D721Med (cell line): ENCODE measurements at places on chromosomes 7 and 10.
A peak's percentile ranks its signal among the peaks of the same experiment; 100 is the strongest.

GRCh38 chr7:123771256-123771655, 22.5 kb upstream of the WASL start:
- no peak for DNase-seq

GRCh38 chr10:109343293-109343692, 580.0 kb downstream of the XPNPEP1 start:
- no peak for DNase-seq

DNA sequence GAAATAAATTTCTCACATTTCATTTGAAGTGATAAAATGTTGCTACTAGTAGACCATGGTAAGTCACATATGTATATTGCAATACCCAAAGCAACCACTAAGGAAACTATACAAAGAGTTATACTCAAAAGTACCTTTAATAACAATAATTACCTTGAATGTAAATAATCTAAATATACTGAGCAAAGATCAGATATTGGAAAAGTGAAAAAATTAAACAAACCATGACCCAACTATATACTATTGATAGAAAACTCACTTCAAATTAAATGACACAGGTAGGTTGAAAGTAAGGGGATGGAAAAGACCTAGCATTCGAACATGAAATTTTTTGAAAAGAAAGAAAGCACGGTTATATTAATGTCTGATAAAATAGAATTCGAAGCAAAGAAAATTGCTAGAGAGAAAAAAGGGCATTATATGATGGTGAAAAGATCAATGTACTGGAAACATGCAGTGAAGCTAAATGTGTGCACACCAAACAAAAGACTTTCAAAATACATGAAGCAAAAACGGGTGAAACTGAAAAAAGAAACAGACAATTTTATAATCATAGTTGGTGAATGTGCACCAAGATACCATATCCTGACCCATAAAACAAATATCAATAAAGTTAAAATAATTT, 29.1 kb downstream of the TFPI2 start:
- DNase-seq = no peak

DNA sequence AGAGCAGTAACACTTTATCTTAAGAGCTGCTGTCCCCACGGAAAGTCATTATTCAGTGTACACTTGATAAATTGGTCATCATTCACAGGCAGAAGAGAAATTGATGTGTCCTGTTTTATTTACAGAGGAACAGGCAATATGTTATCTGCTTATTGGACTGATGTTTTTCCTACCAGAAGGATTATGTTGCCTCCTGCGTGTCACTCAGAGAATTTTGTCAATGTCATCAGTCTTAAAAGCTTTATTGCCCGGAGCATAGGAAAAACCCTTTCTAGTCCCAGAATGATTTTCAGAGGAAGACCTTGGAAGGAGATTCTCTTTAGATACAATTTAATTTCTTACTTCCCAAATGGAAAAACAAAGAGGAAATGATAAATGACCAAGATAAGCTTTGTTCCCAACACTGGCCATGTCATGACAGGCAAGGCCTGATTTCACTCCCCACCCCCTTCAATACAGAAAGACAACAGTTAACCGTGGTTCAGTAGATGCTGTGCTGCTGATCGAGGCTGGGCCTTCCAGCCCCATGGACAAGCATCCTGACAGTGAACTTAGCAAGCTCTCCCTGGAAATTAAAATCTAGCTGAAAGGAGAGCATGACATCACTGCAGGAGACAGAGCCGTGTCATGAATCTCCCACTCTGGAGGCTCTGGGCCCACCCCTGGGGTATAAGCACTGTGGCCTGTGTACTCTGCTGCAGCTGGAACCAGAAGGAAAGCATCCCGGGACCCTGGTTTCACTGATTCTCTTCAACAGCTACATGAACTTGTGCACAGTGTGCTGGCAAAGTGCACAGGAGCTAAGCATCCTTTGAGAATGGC, 118.8 kb upstream of the LYZL2 start:
- no peak for DNase-seq

DNA sequence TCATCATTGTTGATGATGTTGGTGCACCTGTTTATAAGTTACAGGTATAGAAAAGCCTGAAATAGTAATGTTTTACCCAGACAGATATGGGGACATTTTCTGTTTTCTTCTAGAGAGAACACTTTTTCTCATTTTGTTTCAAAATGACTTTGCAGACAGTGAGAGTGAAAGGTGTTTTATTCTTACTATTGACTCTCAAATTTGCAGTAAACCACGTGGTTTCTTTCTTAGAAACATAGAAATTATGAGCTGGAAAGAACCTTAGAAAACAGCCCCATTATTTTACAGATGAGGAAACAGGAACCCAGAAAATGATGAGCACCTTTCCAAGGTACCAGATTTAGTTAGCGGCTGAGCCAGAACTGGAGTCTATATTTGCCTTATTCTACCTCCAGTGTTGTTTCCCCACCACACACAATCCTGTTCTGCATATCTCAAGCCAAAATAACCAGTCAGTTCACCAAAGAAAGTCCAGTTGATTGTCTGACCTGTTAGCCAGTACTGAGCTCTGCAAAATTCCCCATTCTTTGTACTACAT, 138.9 kb upstream of the AHR start:
- DNase-seq = no peak

DNA sequence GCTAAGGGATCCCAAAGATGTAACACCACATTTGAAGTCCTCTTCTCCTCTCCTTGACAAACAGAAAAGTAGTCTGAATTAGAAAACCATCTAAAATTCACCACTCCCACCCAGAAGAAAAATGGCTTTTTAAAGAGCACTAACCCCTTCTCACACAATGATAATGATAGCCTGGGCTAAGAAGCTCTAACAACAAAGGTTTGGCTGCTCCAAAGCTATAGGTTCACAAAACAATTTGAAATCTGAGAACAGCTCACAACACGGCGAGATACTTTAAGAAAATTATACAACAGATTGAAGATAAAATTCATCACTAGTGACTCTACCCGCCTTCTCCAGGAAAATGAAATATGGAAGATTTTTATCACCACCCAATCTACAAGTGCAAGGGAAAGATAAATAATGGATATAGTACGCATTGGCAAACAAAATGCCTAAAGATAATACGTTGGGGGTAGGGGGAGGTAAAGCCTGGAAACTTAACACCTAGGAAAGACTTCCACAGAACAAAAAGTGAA, 7.4 kb downstream of the ITGB1 start:
- no peak for DNase-seq

- DNase-seq = no peak
Measured at GRCh38 chr7:24858108-24858977, 101.1 kb upstream of the GSDME start.

GRCh38 chr7:151008511-151009323, 15.6 kb downstream of the ATG9B start:
- DNase-seq = no peak

- DNase-seq = no peak
Measured at GRCh38 chr10:64537928-64538327, 1016.7 kb downstream of the REEP3 start.

- DNase-seq = no peak
Measured at GRCh38 chr10:49309691-49310411, 10.9 kb downstream of the C10orf71 start.

DNA sequence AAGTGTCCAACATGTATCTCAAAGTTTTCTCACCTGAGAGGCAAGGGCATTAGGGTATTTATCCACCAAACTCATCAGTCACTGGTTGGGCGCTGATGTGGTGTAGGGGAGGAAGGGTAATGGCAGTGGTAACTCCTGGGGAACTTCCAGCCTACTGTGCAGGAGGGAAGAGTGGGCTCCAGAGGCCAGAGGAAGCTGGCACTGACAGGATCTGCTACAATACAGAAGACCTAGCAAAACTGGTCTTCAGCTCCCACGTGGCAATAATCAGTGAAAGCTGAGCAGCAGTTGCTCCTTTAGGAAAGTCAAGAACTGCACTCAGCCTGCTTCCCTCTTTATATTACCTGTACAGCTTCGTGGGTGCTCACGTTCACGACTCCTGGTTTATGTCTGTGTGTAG, 17.2 kb upstream of the CAMK2G start:
- no peak for DNase-seq

GRCh38 chr10:117047947-117048346, 43.0 kb upstream of the SHTN1 start:
- DNase-seq = no peak

DNA sequence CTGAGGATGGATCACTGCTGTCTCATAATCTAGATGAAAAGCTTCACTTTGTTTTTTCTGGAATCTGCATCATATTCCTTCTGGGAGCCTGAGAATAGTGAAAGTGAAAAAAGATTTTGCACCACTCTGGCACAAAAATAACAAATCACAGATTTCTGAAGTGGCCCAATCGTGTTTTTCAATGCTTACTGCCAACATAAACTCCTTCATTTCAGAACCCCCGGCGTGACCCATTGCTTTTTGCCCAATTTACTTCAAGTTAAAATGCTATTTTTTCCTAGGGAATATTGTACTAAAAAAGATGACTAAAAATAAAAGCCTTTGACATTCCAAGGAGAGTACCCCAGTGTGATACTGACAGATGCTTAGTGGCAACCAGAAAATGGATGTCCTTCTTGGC, 53.7 kb upstream of the ANK3 start:
- DNase-seq = no peak

- no peak for DNase-seq
Measured at GRCh38 chr10:51002469-51002868, 71.8 kb upstream of the PRKG1 start.

GRCh38 chr7:142866361-142867096, 11.7 kb downstream of the EPHB6 start:
- DNase-seq = peak; percentile 75

DNA sequence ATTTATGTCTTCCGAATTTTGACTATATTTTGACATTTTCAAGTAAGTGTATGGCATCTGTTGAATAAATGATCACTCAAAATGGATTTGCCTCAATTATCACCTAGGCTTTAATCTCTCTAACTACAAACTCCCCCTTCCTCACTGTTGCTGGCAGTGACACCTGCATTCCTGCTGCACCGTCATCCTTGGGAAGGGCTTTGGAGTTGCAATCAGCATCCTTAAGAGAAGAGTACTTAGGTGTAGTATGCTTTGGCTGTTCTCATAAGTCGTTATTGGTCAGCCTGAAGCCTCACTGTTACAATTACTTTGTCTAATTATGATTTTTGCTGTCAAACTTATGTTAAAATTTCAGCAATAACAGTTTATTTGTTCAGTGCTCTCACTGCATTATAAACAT, 415.0 kb downstream of the NRG3 start:
- DNase-seq = no peak

GRCh38 chr7:129187681-129188371, 607 bp upstream of the SMO start:
- DNase-seq = no peak

- DNase-seq = no peak
Measured at GRCh38 chr7:132685277-132685676, 109.0 kb upstream of the PLXNA4 start.

- no peak for DNase-seq
Measured at GRCh38 chr7:1638215-1638661, 31.8 kb upstream of the ELFN1 start.

- DNase-seq = no peak
Measured at GRCh38 chr10:30048768-30049517, 10.4 kb downstream of the JCAD start.

- DNase-seq = no peak
Measured at GRCh38 chr10:33410096-33410859, 75.8 kb upstream of the NRP1 start.

GRCh38 chr7:74480861-74481417, 27.2 kb downstream of the GTF2IRD1 start:
- no peak for DNase-seq

GRCh38 chr7:29502133-29502532, 61.5 kb upstream of the PRR15 start:
- DNase-seq = no peak

DNA sequence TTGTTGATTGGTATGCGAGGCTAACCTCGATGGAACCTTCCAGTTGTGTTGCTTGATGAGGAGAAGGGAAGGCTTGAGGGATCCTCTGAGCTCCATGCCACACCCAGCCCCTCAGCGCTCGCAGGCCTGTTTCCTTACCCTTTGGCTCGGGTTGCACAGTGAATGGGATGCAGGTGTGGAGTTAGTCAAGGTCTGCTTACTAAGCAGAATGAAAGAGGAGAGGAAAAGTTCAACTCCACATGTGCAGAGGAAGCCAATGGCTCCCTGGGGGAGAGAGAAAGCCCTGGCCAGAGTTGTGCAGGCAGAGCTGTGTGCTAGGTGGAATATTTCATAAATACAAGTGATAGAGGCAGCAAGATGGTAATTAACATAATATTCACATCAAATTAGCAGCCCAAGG, 85.5 kb downstream of the JCAD start:
- no peak for DNase-seq

DNA sequence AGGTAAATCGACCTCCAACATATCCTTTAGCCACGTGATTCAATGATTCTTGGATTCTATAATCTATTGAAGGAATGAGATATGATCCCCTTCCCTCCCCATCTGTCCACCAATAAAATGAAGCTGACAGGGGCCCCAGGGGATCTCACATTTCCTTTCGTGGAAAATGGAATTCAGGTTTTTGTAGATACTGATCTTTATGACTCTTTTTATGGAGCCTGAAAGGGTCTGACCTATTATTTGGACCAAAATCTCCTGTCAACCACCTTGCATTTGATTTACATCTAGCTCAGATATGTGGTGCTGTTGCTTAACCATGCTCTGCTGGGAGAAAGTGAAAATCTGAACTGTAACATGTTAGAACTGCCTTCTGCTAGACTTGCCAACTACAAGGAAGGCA, 234.0 kb upstream of the CXCL12 start:
- no peak for DNase-seq

GRCh38 chr10:132869621-132870020, 72.7 kb downstream of the CFAP46 start:
- no peak for DNase-seq

GRCh38 chr10:46240684-46241565, 45.9 kb upstream of the ANTXRL start:
- DNase-seq = no peak

DNA sequence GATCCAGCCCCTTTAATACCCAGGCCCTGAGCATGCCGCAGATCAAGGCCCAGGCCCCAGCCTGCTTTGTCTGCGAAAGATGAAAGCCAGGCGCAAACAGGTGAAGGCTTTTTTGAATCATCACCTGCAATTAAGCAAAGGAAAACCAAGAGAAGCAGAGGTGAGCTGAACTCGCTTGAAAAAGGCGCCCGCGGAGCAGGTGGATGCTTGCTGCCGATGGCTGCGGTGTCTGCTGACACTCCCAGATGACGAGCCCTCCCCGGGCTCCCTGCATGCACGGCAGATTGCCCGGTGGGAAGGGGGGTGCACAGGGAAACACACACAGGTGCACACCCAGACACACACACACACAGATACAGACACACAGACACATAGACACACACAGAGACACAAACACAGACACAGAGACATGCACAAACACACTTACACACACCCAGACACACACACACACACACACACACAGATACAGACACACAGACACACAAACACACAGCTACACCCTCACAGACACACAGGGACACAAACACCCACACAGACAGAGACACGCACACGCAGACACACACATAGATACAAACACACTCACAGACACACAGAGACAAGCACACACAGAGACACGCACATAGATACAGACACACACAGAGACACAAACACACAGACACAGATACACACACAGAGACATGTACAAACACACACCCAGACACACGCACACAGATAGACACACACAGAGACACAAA, 142.6 kb upstream of the RNF32 start:
- no peak for DNase-seq

- DNase-seq = no peak
Measured at GRCh38 chr7:98394377-98394836, 6.5 kb downstream of the BAIAP2L1 start.
